Colonic mucosa (tissue), 4 donors: ENCODE measurements at places on chromosomes 5 and 9. TPM values are rescaled to one million over a fixed set of nuclear protein-coding genes. Genes with fewer than 3 reads are reported as not detected.

DNA sequence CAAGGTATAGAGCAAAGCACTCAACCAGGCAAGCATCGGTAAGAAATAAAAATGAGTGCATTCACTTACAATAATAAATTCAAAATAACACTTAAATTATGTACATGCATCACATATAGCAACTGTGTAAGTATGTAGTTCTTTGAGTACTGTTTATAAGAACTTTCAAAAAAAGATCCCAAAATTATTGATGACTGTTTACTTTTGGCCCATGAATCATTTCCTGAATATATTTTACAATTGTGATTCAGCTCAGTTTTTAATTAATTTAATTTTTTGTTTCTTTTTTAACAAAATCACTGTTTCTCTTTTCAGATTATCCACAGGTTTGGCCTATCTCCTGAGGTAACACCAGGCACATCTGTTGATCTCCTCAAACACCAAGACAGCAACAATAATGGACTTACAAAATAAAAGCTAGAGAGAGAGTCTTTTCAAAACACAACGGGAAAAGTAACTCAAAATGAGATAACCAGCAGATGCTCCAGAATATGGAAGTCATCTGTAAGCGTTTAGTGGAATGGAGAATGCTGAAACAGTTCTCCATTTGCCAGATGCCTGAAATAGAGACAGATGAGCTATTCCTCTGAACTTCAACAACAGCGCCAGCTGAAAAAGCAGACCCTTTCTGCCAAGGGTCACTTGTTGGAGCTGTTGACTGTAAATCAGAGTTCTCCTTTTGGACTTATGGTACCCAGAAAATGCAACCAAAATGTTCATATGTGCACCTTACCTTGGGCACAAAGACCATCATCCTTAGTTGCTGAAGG is 348.6 kb upstream of the RGMB start:
- H3K4me3 ChIP-seq = no peak overlapping the region
- DNase-seq = no peak
- H3K4me1 ChIP-seq = no peaks in the 10 kb centered on the region
- H3K36me3 ChIP-seq = no peaks in the 10 kb centered on the region
- H3K27me3 ChIP-seq = no peaks in the 10 kb centered on the region

- no peak overlapping the region for H3K27ac ChIP-seq
- no peaks in the 10 kb centered on the region for H3K27me3 ChIP-seq
- no peaks in the 10 kb centered on the region for H3K4me1 ChIP-seq
Observed at GRCh38 chr9:126838055-126838811, 22.2 kb upstream of the ZBTB34 start.

DNA sequence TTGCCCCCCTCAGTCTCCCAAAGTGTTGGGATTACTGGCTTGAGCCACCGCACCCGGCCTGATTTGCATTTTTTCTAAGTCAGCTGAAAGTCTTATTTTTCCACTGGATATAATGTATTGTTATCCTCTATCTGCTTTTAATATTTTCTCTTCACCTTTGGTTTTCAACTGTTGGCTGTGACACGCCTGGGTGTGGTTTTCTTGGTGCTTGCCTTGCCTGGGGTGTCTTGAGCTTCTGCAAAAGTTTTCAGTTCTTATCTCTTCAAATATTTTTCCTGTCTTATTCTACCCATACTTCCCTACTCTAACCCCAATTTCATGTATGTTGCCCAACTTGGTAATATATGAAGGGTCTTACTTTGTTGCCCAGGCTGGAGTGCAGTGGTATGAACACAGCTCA is 4.3 kb upstream of the MXD3 start:
- no peak overlapping the region for H3K4me3 ChIP-seq
- no peaks in the 10 kb centered on the region for H3K36me3 ChIP-seq
- DNase-seq = no peak
- H3K4me1 ChIP-seq = peaks cover 15% of the 10 kb centered on the region
- no peaks in the 10 kb centered on the region for H3K27me3 ChIP-seq

DNA sequence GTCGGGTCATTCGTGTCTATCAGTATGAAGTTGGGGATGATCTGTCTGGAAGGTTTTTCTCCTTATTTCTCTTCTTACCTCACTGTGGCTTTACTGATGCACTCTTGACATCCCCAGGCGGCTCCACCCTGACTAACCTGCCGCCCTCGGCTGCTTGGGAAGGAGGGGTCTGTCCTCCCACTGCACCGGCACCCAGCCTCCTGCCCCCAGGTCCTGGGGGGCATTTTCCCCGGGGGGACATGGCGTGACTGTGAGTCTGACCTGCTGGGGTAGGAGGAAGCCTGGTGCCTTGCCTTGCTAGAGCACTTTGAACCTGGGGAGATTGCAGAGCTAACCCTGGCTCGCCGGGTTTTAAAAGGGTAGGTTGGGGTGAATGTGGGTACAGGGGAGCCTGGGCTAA is 27.5 kb downstream of the DYNC2I2 start:
- no peaks in the 10 kb centered on the region for H3K4me1 ChIP-seq
- DNase-seq = no peak
- peaks cover 52% of the 10 kb centered on the region for H3K36me3 ChIP-seq
- no peaks in the 10 kb centered on the region for H3K27me3 ChIP-seq

The RFESD gene
- total RNA-seq = 2.0 TPM

The SLC6A3 gene
- not detected for total RNA-seq

- no peaks in the 10 kb centered on the region for H3K36me3 ChIP-seq
- no peaks in the 10 kb centered on the region for H3K4me1 ChIP-seq
- H3K27ac ChIP-seq = no peak overlapping the region
Observed at GRCh38 chr5:135643881-135644766, 65.3 kb upstream of the CXCL14 start.
